ENCODE measurements at places on chromosomes 6 and 20. TPM values are rescaled to one million over a fixed set of nuclear protein-coding genes. Genes with fewer than 3 reads are reported as not detected.

FAM162B gene
- total RNA-seq, result 1.6 TPM

PSMB1 gene
- total RNA-seq, result 215 TPM

EYS gene
- total RNA-seq, result 0.18 TPM

BPI gene
- not detected for total RNA-seq

DNA sequence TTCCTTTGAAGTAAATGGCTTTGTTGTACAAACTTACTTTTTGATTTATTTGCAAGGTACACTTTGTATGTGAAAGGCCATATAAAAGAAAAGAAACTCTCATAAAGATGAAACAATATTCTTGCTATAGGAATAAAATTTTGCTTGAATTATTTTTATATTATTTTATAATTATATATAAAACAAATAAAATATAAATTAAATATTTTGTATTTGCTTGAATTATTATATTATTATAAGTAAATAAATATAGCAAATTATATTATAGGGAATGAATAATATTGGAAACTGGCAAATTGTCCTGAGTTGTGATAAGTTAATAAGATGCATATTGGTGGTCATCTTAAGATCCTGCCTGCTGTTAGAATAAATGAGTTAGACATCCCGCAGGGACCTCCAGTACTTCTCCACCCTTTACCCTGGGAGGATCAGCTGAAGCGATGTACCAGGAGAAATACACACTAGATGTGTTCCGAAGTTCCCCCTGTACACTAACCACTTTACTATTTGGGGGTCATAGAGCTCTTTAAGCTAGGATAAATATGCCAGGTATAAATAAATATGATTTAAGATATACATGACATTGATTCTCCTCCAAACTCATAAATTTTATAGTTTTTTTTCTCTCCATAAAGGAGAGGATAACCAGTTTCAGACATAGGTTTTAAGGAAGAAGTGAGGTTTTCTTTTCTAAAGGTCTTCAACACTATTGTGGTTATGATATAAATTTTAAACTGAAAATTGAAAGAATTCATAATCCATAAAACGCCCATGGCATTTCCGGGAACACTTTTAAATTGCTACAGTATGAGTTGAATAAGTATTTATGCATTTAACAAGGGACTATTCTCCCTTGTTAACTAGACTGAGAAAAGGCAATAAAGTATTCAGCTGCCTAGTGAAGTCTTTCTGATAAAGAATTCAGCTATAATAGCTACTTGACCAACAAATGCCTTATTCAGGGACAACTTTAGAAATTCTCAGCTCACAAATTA, 486.3 kb upstream of the MARCKS start:
- H3K4me1 ChIP-seq, result no peaks in the 10 kb centered on the region
- H3K36me3 ChIP-seq, result no peaks in the 10 kb centered on the region
- H3K27ac ChIP-seq, result no peak overlapping the region
- no peak overlapping the region for H3K4me3 ChIP-seq
- DNase-seq, result no peak

DNA sequence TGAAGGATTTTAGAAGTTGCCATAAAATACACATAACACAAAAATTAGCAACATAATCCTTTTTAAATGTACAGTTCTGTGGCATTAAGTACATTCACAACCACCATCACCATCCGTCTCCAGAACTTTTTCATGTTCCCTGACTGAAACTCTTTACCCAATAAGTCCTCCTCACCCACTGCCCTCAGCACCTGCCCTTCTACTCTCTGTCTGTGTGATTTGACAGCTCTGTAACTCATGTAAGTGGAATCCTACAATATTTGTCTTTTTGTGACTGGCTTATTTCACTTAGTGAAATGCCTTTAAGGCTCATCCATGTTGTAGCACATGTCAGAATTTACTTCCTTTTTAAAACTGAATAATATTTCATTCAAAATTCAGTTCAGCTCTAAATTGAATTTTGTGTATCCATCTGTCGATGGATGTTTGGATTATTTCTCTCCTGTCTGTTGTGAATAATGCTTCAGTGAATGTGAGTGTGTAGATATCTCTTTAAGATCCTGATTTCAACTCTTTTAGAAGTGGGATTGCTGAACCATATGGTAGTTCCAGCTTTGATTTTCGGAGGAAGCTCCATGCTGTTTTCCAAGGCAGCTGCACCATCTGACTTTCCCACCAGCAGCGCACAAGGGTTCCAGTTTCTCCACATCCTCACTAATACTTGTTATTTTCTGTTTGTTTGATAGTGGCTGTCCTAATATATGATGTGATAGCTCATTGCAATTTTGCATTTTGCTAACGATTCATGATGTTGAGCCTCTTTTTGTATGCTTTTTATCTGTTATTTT, 4.2 kb downstream of the ENTPD6 start:
- no peak overlapping the region for H3K4me3 ChIP-seq
- no peak overlapping the region for H3K27ac ChIP-seq
- no peak for DNase-seq
- H3K27me3 ChIP-seq, result no peaks in the 10 kb centered on the region
- no peaks in the 10 kb centered on the region for H3K36me3 ChIP-seq

DNA sequence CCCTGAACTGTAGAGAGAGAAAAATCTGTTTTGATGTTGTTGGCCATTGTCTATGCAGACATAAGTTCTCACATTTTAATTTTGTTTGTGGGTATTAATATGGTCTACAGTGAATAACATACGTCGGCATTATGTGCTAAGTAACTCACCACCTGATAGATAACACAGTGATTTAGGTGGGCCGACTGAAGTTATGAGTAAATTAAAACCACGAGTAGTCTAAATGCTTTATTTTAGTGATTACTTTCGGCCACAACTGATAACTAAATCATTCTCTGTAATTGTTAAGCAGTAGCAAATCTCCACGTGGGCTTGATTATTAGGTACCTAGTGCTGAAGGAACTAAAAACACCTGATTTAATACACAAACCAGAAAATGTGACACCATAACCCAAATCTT, 1.1 kb downstream of the DOP1A start:
- peak overlapping the region; percentile 88 for H3K4me3 ChIP-seq
- no peak for DNase-seq
- H3K27me3 ChIP-seq, result no peaks in the 10 kb centered on the region
- peaks cover 53% of the 10 kb centered on the region for H3K4me1 ChIP-seq
